ENCODE measurements at places on chromosomes 12 and 14.
A peak's percentile ranks its signal among the peaks of the same experiment; 100 is the strongest.

- no peaks in the 10 kb centered on the region for H3K4me1 ChIP-seq
- no peak overlapping the region for H3K4me3 ChIP-seq
- H3K27me3 ChIP-seq = no peaks in the 10 kb centered on the region
- no peak overlapping the region for H3K27ac ChIP-seq
- no peak for DNase-seq
These were observed 87.2 kb downstream of the AACS start for GRCh38 chr12:125152463-125152862.

DNA sequence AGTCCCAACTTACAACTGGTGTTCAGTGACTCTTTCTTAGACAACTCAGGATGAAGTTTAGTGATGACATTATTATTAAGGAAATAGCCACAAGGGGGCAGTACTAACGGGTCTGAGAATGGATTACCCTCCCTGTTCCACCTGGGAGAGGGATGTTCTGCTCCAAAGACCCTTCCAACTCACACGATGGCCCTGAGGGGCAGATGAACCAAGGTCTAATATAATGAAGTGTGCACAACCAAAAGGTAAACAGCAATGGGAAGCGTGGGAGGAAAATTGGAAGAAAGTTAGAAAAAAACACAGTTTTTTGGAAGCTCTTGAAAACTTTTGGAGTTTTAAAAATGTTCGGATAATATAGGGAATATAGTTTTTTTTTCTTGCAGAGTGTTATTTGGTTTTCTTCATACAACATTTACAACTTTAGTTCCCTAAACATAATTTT lies 24.0 kb downstream of the FGF6 start:
- no peak overlapping the region for H3K4me3 ChIP-seq
- no peaks in the 10 kb centered on the region for H3K36me3 ChIP-seq
- no peaks in the 10 kb centered on the region for H3K4me1 ChIP-seq
- peaks cover 21% of the 10 kb centered on the region for H3K27me3 ChIP-seq
- H3K27ac ChIP-seq = no peak overlapping the region

GRCh38 chr14:75709207-75709812 lies 48.3 kb downstream of the TTLL5 start:
- peak; percentile 68 for DNase-seq
- H3K4me3 ChIP-seq = no peak overlapping the region
- H3K27ac ChIP-seq = no peak overlapping the region
- H3K27me3 ChIP-seq = no peaks in the 10 kb centered on the region
- no peaks in the 10 kb centered on the region for H3K36me3 ChIP-seq
- peaks cover 17% of the 10 kb centered on the region for H3K4me1 ChIP-seq

GRCh38 chr12:111673503-111673902 lies 12.3 kb downstream of the BRAP start:
- H3K27me3 ChIP-seq = no peaks in the 10 kb centered on the region
- H3K27ac ChIP-seq = no peak overlapping the region
- no peaks in the 10 kb centered on the region for H3K4me1 ChIP-seq

DNA sequence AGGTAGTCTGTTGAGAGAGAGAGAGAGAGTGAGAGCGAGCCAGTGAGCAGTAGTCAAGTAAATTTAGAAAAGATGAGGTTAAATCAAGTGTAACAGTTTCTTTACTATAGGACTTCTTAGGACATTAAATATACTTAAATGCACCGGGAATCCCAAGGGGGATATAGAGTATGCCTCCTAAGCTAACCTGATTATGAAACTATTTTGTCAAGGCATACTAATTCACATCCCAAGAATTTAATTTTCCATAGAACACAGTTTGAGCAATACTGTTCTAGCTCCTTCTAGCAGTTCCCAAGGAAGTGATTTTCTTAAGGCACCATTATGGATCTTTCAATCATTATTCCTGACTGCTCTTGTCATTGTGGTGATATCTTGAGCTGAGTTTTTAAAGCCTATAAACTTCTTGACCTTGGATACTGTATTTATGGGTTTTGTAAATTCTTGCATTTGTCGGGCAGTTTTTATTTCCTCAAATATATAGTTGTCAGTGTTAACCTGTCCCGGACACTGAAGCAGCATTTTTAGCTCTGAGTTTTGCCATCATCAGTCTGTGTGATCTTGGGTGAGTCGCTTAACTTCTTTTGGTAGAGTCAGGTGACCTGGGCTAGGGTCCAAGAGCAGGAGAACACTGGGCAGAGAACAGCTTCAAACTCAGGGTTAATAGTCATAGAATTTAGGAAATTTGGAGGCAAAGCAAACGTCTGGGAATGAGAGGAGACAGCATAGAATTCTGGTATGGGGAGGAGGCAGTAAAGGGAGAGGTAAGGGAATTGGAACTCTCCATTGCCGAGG lies 196.5 kb upstream of the FRMD6 start:
- H3K27me3 ChIP-seq = no peaks in the 10 kb centered on the region
- H3K36me3 ChIP-seq = no peaks in the 10 kb centered on the region
- H3K27ac ChIP-seq = no peak overlapping the region
- no peaks in the 10 kb centered on the region for H3K4me1 ChIP-seq
- no peak overlapping the region for H3K4me3 ChIP-seq

GRCh38 chr12:82474181-82474797 lies 116.0 kb downstream of the METTL25 start:
- H3K27me3 ChIP-seq = no peaks in the 10 kb centered on the region
- no peaks in the 10 kb centered on the region for H3K4me1 ChIP-seq
- H3K36me3 ChIP-seq = no peaks in the 10 kb centered on the region
- H3K27ac ChIP-seq = no peak overlapping the region
- no peak for DNase-seq

DNA sequence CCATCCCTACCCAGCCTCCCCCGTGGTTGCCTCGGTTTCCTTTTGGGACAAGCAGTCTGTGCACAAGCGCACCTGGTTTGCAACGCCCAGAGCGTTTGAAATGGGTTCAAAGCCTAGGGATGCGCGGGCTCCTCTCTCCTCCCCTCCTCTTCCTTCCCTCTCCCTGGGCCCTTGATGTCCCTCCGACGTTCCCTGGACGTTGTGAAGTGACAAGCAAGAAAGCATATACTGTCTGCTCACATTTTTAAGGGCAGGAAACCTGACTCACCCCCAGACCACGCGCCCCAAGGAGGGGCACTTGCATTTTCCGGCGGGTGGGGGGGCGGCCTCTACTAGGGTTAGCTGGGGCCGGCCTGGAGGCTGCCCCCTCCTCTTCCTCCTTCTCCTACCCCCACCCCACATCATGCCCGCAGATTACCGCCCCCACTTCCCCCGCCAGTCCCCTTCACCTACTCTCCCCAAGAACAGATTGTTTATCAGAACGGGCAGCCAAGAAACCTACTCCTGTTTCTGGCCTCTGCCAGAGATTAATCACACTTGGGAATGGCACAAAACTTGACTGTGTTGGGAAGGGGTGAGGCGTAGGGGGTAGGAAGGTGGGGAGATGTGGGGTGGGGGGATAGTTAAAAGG lies 9.5 kb upstream of the IRF2BPL start:
- no peak for DNase-seq
- no peaks in the 10 kb centered on the region for H3K27me3 ChIP-seq
- H3K27ac ChIP-seq = no peak overlapping the region
- no peaks in the 10 kb centered on the region for H3K36me3 ChIP-seq
- H3K4me1 ChIP-seq = peaks cover 64% of the 10 kb centered on the region

GRCh38 chr14:81432219-81432661 lies 32.1 kb upstream of the STON2 start:
- DNase-seq = no peak
- peaks cover 24% of the 10 kb centered on the region for H3K27me3 ChIP-seq

DNA sequence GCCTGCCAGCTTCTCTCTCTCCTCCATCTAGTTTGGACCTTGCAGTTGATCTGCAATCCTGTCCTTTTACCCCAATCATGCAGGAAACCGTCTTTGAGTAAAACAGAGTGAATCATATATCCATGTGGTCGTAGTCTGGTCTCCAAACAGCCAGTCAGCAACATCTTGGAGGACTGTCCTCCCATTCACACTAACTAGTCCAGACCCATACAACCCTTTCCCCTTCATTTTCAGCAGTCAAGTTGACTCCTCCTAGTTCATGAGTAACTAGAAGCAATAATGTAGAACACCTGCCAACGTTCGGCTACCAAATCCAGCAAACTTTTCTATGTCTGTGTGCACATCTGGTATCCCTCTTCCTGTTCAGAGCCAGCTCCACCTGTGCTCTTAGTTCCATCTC lies 10.8 kb upstream of the BIN2 start:
- DNase-seq = no peak
- no peaks in the 10 kb centered on the region for H3K36me3 ChIP-seq
- no peaks in the 10 kb centered on the region for H3K4me1 ChIP-seq
- H3K27me3 ChIP-seq = no peaks in the 10 kb centered on the region
- no peak overlapping the region for H3K4me3 ChIP-seq

- H3K4me1 ChIP-seq = no peaks in the 10 kb centered on the region
- no peaks in the 10 kb centered on the region for H3K36me3 ChIP-seq
- H3K27me3 ChIP-seq = no peaks in the 10 kb centered on the region
- H3K27ac ChIP-seq = no peak overlapping the region
- no peak overlapping the region for H3K4me3 ChIP-seq
- DNase-seq = no peak
These were observed 193.8 kb upstream of the NPAS3 start for GRCh38 chr14:32744811-32745445.

- H3K27me3 ChIP-seq = no peaks in the 10 kb centered on the region
- 0 out of 2 replicates have a peak overlapping the region, but pooled peaks have one; percentile 6 for H3K4me3 ChIP-seq
- peak overlapping the region; percentile 99 for H3K27ac ChIP-seq
- H3K4me1 ChIP-seq = peaks cover 79% of the 10 kb centered on the region
- DNase-seq = no peak
These were observed 320.0 kb downstream of the RAD51B start for GRCh38 chr14:68139431-68140075.

GRCh38 chr14:104588066-104588857 lies 8.7 kb downstream of the C14orf180 start:
- no peaks in the 10 kb centered on the region for H3K36me3 ChIP-seq
- DNase-seq = no peak
- no peaks in the 10 kb centered on the region for H3K27me3 ChIP-seq
- H3K4me3 ChIP-seq = no peak overlapping the region
- H3K4me1 ChIP-seq = no peaks in the 10 kb centered on the region
- no peak overlapping the region for H3K27ac ChIP-seq

- H3K27ac ChIP-seq = no peak overlapping the region
- no peaks in the 10 kb centered on the region for H3K36me3 ChIP-seq
- H3K4me3 ChIP-seq = no peak overlapping the region
- DNase-seq = no peak
- H3K4me1 ChIP-seq = peaks cover 4% of the 10 kb centered on the region
These were observed 19.3 kb upstream of the MMP17 start for GRCh38 chr12:131808744-131809371.

DNA sequence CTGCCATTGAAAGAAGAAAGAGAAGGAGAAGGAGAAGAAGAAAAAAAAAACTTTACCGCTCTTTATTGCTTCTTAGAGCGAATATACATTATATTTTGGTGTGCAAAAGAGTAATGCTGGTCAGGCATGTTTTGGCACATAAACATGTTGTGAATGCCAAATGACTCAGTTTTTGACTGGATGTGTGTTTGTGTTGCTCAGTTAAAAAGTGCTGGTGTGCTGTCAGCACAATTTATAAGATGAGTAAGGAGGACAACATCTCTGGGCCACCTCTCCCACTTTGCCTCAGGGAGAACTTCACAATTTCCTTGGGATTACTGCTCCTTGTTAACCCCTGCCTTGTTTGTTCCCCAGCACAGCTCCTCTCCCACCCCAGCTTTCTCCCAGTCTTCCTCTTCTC lies 584.8 kb downstream of the ETNK1 start:
- H3K36me3 ChIP-seq = no peaks in the 10 kb centered on the region
- H3K27ac ChIP-seq = no peak overlapping the region
- no peaks in the 10 kb centered on the region for H3K27me3 ChIP-seq
- DNase-seq = no peak

DNA sequence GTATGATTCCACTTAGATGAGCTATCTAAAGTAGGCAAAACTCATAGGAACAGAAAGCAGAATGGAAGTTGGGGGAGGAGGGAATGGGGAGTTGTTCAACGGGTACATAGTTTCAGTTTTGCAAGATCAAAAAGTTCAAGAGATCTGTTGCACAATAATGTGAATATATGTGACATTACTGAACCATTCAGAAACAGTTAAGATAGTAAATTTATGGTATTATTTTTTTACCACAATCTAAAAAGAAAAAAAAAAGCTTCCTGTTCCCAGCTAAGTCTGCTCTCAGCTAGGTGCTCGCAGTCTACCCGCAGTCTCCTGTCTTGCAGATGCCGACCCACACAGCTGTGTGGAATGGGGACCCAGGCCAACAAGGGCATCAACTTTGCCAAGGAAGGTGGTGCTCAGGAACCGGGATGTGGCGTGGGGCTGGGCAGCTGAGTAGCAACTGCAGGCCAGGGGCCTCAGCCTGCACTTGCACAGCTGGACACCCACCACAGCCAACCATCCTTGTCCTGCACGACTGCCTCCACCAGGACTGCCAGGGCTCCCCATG lies 15.3 kb upstream of the ANO6 start:
- no peaks in the 10 kb centered on the region for H3K36me3 ChIP-seq
- no peak overlapping the region for H3K4me3 ChIP-seq
- H3K27me3 ChIP-seq = no peaks in the 10 kb centered on the region
- H3K4me1 ChIP-seq = no peaks in the 10 kb centered on the region
- no peak for DNase-seq

- no peaks in the 10 kb centered on the region for H3K4me1 ChIP-seq
- DNase-seq = no peak
- no peak overlapping the region for H3K27ac ChIP-seq
- no peaks in the 10 kb centered on the region for H3K27me3 ChIP-seq
These were observed 166.2 kb downstream of the ADGRD1 start for GRCh38 chr12:131119936-131120335.

- H3K27ac ChIP-seq = no peak overlapping the region
- no peaks in the 10 kb centered on the region for H3K36me3 ChIP-seq
- no peak overlapping the region for H3K4me3 ChIP-seq
- DNase-seq = no peak
- no peaks in the 10 kb centered on the region for H3K4me1 ChIP-seq
These were observed 95.5 kb downstream of the TMX1 start for GRCh38 chr14:51335531-51335930.

DNA sequence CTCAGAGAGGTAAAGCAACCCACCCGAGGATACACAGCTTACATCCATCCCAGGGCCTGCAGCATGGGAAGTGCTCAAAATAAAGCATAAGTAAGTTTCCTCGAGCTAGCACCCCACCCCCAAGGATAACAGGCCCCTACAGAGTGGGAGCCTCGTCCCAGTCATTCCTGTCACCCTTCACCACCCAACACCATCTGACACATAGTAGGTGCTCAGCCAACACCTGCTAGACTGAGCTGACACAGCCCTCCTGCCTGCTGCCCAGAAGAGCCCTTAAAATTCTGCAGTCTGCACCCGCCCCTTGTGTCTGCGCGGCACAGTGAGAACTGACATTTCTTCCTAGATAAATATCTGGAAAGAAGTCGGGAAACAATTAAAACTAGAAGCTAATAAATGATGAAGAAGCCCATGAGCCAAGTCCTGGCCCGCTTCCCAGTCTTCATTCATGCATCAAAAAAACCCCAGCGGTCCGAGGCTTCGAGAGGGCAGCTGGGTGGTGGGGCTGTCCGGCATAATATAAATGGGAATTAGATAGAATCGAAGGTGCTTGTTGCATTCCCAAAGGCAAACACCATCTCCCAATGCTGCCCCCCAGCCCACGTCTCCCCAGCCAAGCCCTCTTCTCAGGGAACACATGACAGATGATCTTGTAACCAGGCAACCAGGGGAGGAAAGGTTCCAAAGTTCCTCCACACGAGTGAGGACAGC lies 76.2 kb downstream of the BCL11B start:
- no peak overlapping the region for H3K4me3 ChIP-seq
- H3K27me3 ChIP-seq = no peaks in the 10 kb centered on the region
- no peak for DNase-seq
- H3K27ac ChIP-seq = no peak overlapping the region
- H3K4me1 ChIP-seq = no peaks in the 10 kb centered on the region

- H3K27ac ChIP-seq = no peak overlapping the region
- peaks cover 4% of the 10 kb centered on the region for H3K27me3 ChIP-seq
- H3K36me3 ChIP-seq = no peaks in the 10 kb centered on the region
- no peak for DNase-seq
These were observed 184.6 kb upstream of the EGLN3 start for GRCh38 chr14:34135492-34135891.
